CD4-positive, alpha-beta T cell treated with Interferon alpha-2 for 1 hour (primary cell): ENCODE measurements at places on chromosomes 13 and 19.

DNA sequence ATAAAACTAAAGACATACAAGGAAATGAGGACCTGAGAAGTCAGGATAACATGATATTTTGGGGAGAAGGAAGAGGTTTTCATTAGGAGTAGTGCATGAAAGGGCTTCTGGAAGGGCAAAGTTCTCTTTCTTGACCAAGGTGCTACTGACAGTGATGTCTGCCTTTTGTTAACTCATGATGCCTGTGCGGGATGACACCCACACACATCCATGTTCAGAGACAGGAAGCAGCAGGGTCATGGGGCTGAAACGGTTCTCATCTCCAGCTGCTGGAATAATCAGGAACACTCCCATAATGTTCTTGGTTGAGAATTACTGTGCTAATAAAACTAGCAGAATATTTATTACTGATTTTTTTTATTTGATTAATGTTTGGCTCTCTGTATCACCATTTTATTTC is 29.1 kb downstream of the KCNC3 start:
- DNase-seq = no peak

GRCh38 chr13:60617991-60618733 is 221.1 kb downstream of the TDRD3 start:
- no peak for DNase-seq

DNA sequence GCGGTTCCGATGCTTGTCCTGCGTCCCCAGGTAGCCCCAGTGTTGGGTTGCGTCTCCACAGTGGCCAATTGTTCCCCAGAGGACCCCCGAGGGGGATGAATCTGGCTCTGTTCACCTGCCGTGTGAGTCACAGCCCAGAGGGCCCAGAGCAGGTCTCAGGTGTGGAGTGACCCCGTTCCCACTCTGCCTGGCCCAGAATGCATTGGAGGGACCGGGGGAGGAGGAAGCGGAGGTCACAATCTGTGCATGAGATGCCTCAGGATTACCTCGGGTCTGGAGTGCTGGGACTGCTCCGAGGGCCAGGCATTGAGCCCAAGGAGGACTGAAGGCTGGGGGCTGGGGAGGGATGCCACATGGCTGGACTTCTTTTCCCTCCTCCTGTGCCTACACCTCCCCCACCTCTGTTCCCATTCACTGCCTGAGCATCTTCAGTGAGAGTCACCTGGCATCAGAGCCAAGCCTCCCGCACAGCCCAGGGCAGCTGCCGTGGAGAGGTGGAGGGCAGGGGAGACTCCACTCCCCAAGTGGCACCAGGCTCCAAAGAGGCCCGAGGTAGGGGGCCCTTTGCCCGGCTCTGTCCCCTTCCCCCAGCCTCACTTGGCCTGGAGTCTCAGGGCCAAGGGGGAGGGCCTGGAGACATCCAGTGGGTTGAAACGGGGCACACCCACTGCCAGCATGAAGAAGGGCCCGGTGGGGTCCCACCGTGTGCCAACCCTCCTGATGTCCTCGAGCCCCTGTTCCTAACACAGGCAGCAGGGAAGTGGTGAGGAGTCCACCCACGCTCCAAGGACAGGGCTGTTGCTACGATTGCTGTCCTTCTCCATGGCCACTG is 81.1 kb downstream of the CHST8 start:
- DNase-seq = no peak

DNA sequence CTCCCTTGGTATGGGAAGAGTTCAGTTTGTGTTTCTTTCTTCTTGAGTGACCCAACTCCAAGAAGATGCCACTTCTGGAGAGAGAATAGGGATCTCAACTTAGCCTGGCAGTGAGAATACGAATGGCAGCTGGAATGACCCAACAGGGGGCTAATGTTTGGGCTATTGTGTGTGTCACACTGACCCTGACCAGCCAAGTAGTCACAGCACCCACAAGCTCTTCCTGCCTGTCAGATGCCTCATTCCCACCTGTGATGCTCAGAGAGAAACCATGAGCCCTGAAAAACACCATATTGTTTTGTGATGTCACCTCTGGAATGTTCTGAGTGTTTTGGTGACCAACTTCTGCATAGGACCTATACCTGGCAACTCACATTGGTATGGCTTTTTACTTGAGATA is at the start of gene CBY2:
Gene CBY2 (plus strand): TSS at position 233 of the 400 bp plus-strand sequence. CDS start 71 bp downstream, at position 304.
- DNase-seq = no peak

DNA sequence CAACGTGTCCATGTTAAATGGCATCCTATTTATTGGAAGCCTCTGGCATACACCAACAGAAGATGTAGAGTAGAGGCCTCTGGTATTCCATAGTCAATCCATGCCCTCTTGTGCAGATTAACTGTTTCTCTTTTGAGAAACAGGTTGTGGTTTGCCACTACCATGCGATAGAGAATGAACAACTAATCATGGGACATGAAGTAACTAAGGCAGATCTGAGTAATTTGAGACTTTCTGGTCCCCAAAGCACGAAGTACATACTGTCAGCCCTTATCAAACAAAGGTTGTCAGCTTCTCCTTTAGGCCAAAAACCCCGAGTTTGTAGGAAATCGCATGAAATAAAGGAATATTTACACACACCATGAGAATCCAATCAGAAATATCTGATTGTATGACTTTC is 3.6 kb downstream of the ZNF121 start:
- DNase-seq = no peak

DNA sequence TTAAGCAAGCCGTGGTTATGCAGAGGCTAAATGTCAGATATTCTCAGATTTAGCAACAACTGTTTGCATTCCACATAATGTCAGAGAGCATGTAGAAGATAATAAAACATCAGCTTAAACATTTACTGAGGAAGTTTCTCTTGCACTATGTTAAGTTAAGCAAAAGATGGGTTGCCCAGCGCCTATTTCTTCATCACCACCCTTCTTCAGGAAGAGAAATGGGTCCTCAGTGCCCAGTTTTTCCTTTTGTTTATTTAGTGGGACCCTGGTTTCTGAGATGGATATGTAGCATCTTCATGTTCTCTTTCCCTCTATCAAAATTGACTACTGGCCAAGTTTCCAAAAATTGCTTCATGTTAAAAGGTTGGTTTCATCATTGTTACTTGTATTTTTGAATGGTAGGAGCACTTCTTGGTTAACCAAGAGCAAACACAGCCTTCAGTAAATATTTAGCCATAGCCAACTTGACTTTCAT is 356.8 kb downstream of the RFC3 start:
- no peak for DNase-seq

DNA sequence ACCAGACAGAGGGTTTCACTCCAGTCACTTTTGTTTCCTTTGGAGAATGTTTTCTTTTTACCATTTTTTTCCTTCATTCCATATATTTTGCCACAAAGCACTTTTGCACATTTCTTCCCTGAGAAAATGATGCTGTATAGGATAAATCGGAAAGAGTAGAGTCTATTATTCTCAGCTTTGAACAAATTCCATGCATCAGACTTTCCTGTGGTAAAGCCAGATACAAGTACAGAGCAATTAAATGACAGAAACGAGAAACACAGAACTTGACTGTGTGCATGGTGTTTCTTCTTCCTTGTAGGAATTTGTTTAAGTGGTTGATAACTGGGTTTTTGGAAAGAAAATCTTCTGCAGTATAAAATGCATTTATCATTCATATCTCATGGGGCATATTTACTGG is 107.4 kb upstream of the CSNK1A1L start:
- no peak for DNase-seq

DNA sequence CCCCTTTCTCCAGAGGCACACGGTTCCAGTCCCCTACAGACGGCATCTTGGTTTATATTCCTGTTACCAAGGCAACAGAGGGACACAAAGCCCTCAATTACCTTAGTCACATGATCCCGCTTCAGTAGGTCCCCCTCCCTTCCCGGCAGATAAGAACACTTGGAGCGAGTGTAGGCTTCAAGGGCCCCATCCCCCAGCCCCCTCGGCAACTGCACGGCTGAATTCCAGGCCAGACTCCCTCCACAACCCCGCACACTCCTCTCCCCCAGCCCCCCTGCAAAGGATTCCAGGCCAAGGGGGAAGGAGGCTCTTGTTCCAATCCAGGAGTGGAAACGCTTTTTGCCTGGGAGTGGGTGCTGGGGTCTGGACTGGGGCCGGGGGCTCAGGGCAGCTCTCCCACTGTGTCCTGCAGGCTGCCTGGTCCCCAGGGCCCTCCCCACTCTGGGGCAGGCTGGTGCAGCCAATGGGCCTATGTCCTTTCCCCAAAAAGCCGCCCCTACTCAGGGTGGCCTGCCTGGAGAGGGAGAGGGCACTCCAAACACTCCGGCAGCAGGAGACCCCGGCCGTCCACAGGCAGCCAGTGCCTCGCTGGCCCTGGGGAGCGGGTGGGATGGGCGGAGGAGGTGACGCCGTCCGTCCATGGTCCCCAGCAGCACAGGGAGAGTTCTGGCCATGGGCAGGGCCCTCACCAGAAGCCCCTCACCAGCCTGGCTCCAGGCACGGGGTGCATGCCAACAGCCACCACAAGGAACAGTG is 62.6 kb downstream of the MLLT1 start:
- DNase-seq = no peak

DNA sequence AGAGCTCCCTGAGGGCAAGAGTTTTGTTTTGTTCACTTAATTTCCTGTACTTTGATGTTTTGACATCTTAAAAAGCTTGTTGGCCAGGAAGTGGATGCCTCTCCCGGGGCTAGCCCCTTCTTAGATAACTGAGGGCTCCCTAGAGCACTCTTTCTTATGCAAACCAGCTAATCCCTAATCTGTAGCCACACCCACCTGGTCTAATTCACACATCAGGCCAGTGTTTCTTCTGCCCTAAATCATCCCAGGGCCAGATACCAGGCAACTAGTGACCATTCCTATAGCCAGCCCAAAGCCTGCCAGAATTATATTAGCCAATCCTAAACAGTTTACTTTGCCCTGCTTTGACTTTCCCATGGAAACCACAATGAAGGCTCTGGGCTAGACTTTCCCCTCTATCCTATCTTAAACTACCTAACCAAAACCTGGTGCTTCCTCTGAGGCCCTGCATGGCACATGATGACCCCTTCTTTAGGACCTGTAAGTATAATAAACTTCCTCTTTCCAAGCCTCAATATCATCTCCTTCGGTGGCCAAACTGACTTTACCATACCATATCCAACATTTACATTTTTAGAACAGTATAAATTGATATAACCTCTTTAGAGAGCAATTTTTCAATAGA is 24.8 kb downstream of the WBP4 start:
- DNase-seq = no peak

DNA sequence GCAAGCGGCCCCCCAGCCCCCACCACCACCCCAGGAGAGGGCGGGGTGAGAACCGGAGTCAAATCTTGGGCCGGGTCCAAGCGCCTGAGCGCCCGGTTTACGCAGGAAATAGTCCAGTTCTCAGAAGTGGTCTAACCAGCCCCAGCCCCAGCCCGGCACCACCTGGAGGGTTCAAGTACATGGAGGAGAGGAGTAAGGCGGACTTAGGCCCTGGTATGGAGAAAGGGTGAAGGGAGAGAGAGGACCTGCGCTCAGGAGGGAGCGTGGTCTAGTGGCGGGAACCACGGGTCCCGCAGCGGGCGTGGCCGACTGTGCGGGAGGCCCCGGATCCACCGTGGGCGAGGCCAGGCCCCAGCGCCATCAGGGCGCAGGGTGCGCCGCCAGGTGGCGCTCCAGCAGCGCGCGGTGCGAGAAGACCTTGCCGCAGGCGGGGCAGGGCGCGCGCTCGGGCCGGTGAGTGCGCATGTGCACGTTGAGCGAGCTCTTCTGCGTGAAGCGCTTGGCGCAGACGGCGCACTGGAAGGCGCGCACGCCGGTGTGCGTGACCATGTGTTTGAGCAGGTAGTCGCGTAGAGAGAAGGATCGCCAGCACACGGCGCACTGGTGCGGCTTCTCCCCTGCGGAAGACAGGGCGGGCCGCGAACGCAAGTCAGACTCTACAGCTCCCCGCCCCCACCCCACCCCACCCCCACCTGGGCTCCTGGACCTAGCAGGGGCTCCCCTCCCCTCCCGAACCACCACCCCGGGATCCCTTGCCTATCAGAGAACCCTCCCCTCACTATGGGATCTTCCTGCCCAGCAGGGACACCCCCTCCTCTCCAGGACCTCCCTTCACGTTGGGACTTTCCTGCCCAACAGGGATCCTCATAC is 2.1 kb upstream of the SLC27A5 start:
- DNase-seq = peak; percentile 92

DNA sequence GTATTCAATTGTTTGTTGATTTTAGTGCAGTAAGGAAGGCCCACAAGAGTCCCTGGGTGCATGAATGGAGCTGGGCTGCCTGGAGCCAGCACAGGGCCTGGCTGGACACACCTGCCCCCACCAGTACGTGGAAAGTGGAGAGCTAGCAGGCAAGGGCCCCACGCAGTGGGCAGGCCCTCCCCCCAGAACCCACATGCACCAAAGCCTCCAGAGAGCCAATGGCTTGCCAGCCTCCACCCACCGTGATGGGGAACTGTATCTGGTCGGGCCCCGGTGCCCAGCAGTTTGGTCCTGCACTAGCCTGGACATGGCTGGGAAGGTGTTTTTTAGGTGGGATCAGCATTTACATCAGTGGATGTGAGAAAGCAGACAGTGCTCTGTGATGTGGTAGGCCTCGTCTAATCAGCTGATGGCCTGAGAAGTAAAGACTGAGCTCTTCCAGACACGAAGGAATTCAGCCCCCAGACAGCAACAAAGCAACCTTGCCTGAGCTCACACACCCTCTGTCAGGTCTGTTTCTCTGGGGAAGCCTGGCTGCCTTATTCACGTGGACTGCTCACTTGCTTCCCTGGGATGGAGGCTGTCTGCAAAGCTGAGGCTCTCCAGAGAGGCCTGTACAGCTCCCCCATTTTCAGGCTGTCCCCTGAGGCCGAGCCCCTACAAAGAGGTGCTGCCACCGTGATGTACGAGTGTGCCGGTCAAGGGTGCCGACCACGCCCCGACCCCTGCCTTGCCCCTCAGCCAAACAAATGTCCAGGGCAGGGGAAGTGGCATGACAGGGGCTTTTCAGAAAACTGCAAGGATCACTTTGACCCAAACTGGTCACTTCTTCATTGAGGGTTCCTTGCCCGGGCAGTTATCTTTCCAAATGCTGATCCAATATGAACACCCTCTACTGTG is 27.5 kb downstream of the RAB20 start:
- DNase-seq = no peak

- DNase-seq = no peak
Observed at GRCh38 chr13:73673931-73674330, 460.3 kb downstream of the KLF12 start.

GRCh38 chr19:49264258-49264657 is 60.7 kb downstream of the SLC6A16 start:
- DNase-seq = no peak

GRCh38 chr13:49459580-49459979 is 15.5 kb downstream of the SETDB2 start:
- DNase-seq = no peak

DNA sequence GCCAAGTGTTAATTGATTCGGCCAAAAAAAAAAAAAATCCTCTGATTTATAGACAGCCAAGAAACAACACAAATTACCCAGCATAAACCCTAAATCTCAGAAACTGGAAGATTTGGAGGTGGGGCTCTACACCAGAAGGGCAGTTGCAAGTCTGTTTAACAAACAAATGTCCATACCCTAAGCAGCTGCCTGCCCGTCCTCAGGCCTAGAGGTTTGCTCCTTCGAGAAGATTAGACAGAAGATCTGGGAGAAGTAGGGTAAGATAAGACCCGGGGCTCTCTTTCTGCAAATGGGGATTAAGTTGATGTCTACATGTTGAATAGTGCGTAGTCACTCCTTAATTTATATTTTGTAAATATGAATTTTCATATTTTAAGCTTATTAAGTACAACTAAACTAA is 3.4 kb upstream of the N4BP2L1 start:
- no peak for DNase-seq

GRCh38 chr19:17847538-17848366 is at the start of gene JAK3:
TSS of gene JAK3 (minus strand) at chr19:17847982. CDS start at chr19:17844417, 3,565 bp downstream.
- DNase-seq = peak; percentile 95

GRCh38 chr19:30557212-30557611 is 185.0 kb downstream of the ZNF536 start:
- DNase-seq = no peak
